NCI-H1930 (cell line): ENCODE measurements at places on chromosomes 2 and 18.

DNA sequence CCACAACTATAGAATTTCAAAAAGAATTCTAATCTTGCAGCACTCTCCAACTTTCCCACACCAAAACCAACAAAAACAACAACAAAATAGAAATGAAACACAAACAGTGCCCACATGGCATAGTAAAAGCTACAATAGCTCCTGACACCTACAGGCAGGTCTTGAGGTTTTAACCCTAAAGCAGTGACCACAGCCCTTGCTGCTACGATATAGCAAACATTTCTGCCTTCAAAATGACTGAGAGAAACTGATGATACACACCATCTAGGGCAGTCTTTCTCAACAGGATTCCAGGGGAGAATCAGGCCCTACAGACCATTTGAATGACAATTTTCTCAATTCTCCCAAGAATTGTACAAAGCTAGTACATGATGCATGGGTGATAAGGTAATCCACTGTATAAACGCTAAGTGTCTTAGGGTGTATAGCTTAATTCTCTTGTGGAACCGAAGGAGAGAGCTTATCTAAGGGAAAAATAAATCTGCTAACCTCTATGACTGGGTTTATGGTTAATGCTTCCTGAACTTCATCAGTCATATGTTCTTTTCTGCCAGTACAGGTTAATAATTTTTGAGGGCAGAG is 46.5 kb downstream of the TRAK2 start:
- no peak for DNase-seq

GRCh38 chr18:8634508-8634907 is 25.3 kb downstream of the RAB12 start:
- no peak for DNase-seq

DNA sequence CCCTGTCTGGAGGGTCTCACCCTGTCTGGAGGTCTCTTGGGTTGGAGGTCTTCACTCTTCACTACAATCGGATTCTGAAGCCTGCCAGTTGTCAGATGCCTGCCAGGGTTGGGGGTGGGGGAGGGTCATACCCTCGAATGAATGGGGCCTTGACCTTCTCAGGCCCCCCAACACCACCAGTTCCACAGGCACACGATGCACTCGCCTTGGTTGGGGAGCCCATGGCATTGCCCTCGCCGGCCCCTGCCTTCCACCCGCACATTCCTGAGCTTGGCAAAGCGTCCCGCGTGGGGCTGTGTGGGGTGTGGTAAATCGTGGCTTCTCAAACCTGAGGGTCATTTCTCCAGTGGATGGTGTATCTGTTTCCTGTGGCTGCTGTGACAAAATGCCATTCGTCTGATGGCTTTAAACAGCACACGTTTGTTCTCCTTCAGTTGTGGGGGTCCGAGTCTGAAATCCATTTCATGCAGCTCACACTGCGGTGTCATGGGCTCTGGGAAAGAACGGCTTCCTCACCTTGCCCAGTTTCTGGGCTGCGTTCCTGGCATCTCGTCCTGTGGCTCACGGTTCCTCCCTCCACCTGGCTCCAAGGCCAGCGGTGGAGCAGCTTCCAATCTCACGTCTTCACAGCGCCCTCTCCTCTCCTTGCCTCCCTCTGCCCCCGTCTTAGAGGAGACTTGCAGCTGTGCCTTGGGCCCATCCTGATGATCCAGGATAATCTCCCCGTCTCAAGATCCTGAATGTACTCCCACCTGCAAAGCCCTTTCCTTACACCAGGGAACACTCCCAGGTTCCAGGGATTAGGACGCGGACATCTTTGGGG is 38.0 kb upstream of the HPCAL1 start:
- no peak for DNase-seq

- no peak for DNase-seq
These were observed 57.1 kb downstream of the ZFP36L2 start for GRCh38 chr2:43169099-43169945.

- no peak for DNase-seq
These were observed 12.7 kb downstream of the KDM3A start for GRCh38 chr2:86453836-86454235.

DNA sequence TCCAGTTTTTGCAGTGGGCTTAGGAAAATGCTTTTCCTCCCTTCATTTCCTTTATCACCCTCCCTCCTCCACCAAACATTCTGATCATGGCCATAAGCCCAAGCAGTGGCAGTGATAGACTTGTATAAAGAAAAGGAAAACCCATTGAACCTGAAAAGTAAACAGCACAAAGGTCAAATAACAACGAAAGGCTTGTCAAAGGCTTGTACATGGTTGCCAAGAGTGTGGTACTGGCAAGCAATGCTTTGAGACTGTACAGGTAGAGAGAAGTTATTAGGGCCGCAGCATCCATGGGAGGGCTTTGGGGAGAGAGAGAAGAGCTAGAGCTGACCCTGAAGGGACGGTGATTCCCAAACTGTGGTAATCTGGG is 2.1 kb upstream of the VWA3B start:
- DNase-seq: no peak

- DNase-seq: no peak
These were observed 191.7 kb upstream of the NDUFV2 start for GRCh38 chr18:8910843-8911242.

DNA sequence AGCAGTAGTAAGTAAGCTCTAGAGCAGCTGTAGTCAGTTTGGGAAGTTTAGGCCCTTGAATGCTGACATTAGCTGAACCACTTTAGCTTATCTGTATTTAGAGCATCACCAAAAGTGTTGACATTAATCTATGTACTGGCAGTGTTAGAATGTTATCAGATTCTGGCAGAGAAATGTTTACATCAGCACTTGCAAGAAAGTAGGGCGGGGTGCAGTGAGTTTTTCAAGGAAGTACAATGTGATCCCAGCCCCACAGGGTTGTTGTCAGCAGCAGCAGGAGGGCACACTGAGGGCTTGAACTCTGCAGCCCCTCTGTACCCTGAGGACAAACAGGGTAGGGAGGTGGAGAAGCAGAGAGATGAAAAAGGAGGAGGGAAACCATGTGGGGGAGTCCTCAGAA is 35.5 kb upstream of the RMP24 start:
- DNase-seq: no peak

- no peak for DNase-seq
These were observed 275.1 kb downstream of the TGIF1 start for GRCh38 chr18:3725115-3725514.

GRCh38 chr2:66323406-66323805 is 111.5 kb upstream of the MEIS1 start:
- DNase-seq: no peak

DNA sequence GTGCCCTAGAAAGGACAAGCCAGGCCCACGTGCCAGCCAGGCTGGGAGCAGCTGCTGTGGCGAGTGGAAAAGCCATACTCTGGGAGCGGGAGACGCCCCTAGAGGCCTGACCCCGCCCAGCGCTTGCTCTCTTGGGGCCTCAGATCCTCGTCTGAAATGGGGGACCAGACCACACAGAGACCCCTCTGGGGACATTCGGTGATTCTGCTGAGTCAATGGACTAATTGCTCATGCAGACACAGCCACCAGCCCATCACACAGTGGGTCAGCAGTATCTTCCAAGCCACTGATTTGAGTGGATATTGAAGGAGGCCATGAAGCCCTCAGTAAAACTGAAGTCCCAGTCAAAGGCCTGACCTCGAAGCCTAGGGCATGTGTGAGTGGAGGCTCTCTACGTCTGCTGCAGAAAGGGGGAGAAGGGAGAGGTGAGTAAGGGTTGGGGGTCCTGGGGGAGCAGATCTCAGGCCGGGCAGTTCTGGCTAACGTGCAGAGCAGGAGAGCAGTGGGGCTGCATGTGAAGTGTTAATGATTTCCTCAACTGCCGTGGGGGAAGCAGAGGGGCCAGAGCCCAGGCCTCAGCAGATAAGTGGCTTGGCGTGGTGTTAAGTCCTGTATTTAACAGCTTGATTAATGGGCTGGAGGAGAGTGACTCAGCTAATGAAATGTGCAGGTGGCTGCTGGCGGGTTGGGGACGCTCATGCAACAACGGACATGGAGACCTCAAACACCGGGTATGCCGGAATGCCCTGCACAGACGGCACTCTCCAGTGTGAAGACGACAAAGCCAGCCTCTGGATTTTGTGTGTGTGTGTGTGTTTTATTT is 104.4 kb upstream of the TWIST2 start:
- DNase-seq: no peak

DNA sequence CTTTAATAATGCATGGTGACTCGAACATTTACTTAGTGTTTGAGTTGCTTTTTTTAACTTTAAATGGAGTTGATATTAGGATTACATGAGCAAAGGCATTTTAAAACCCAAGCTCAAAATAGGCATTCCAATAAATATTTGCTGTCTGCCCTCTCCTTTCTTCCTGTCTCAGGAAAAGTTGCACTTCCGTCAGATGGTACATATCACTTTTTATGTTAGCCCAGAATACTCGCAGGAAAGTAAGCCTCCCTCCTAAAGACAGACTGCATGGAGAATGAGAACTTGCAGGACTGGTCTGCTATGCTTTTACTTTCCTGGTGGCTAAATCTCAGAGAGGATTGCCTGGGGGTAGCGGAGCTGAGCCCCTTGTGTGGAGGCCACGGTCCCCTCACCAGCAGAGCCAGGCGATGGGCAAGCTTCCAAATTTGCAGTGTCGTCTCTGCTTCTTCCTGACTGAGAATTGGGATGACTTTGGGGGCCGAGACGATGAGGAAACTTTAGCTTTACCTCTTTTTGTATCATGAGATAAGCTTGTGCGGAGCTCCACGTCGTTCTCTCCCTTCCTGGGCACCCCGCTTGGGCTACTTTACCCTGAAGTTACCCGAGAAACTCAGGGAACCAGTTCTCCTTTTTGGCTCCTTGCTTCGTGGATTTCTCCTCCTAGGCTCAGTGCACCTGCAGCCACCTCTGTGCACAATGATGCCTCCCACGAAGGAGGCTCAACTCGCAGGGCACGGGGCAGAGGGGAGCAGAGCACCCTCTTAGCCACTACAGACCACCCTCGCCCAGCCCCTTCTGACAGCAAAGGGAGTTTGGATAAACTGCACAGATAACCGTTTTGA is 223.3 kb downstream of the SH3RF3 start:
- DNase-seq: no peak

- DNase-seq: no peak
These were observed 173.0 kb downstream of the DDX1 start for GRCh38 chr2:15764683-15765011.

- DNase-seq: no peak
These were observed 348.0 kb downstream of the DLGAP1 start for GRCh38 chr18:4107049-4107467.

- no peak for DNase-seq
These were observed 726.8 kb upstream of the DDX18 start for GRCh38 chr2:117087535-117088291.

DNA sequence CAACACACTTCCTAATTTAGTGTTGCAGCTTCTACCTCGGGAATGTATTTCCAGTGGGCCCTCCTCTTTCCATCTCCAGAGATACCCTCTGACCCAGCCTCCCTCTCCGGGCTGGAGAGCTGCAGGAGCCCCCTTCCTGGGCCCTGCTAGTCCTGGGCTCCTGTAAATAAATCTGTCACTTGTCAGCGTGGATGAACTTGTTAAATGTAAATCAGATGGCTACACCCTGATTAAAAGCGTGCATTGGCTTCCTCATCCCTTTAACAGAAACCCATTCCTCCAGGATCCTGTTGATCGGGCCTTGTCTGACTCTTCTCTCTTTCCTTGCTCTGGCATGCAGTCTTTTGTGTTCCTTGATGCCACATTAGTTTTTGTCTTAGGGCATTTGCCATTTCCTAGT is 2.4 kb downstream of the ZNF236 start:
- DNase-seq: no peak

DNA sequence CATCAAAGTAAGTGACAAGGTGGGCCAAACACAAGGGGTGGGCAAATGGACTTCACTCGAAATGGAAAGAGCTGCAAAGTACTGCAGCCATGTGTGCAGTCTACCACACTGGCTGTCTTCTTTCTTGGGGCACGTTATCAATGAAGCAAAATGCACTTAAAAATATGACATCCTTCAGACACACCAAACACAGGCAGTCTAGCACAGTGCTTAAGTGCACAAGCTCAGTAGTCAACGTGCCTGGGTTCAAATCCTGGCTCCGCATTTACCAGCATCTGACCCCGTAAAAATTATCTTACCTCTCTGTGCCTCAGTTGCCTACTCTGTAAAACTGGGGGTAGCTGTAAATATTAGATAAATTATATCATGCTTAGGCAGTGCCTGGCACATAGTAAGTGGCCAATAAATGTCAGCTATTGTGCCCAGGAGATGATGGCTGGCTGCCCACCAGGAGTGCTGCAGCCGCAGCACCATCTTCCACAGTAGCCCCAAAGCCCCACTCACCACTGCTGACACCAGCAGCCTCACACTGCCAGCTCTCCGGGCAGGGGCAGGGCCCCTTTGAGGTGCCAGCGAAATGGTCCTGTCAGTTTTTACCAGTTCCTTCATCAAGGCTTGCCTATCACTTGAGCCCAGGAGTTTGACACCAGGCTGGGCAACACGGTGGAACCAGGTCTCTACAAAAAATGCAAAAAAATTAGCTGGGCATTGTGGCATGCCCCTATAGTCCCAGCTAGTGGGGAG is 121.8 kb upstream of the SLC1A4 start:
- DNase-seq: no peak
